ENCODE measurements at places on chromosomes 4 and X.

DNA sequence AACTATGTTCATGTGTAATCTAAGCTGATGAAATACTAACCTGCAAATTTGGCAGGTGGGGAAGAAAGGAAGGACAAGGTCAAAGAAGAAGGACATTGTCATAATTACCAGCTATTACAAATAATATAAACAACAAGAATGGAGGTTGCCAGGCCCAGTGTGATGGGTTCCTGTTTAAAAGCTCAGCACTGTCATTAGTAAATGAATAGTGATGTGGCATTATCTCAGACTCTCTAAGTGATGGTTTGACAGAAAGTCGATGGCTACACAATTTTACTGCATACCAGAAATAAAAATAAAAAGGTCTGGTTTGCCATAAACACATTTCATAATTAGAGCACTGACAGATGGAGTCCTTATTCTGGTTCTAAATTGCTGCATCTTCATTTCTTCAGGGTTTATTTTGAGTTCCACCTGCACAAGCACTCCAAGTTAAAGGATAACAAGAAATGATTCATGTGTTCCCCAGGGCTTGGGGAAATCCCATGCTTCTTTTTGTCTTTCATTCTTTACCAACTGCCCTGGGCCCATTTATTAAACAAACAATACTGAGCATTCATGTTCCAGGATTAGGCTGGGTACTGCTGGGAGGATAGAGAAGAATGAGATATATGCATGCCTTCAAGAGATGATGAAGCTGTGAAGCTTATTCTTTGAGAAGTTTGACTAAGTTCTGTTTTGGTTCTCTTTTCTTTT, 367.8 kb upstream of the RASGEF1B start:
- no peak overlapping the region for H3K4me3 ChIP-seq
- DNase-seq: no peak
- no peak overlapping the region for H3K27ac ChIP-seq
- H3K36me3 ChIP-seq: no peaks in the 10 kb centered on the region
- no peaks in the 10 kb centered on the region for H3K4me1 ChIP-seq

GRCh38 chr4:7745301-7745885, 194.3 kb downstream of the AFAP1 start:
- DNase-seq: no peak
- H3K27ac ChIP-seq: no peak overlapping the region
- H3K27me3 ChIP-seq: no peaks in the 10 kb centered on the region
- no peaks in the 10 kb centered on the region for H3K36me3 ChIP-seq

DNA sequence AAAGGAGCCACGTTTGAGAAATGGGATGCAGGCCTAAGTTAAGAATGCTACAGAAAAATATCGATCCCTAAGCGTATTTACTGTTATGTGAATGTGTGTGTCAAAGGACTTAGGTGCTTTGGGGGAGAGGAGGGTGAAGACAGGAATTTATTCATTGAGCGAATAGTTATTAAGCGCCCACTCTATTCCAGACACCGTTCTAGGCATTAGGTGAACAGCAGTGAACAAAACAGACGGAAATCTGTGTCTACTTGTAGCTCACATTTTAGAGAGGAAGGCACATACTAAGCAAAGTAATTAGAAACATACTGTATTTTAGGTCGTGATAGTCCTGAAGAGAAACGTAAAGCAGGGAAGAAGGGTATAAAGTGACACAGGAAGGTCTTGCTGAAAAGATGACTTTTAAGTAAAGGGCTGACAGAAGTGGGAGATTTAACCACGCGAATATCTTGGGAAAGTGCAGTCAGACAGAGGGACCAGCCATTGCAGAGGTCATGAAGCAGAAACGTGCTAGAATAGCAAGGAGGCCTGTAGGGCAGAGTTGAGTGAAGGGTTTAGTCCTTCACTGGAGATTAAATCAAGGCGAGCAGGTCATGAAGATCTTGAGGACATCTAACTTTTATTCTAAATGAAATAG, 541 bp downstream of the AIMP1 start:
- H3K4me3 ChIP-seq: peak overlapping the region; percentile 94
- DNase-seq: no peak
- no peaks in the 10 kb centered on the region for H3K27me3 ChIP-seq
- H3K36me3 ChIP-seq: peaks cover 18% of the 10 kb centered on the region
- H3K27ac ChIP-seq: peak overlapping the region; percentile 97

GRCh38 chr4:1505511-1506460, 99.5 kb upstream of the NKX1-1 start:
- no peak overlapping the region for H3K4me3 ChIP-seq
- H3K27me3 ChIP-seq: no peaks in the 10 kb centered on the region
- no peak overlapping the region for H3K27ac ChIP-seq
- no peak for DNase-seq

DNA sequence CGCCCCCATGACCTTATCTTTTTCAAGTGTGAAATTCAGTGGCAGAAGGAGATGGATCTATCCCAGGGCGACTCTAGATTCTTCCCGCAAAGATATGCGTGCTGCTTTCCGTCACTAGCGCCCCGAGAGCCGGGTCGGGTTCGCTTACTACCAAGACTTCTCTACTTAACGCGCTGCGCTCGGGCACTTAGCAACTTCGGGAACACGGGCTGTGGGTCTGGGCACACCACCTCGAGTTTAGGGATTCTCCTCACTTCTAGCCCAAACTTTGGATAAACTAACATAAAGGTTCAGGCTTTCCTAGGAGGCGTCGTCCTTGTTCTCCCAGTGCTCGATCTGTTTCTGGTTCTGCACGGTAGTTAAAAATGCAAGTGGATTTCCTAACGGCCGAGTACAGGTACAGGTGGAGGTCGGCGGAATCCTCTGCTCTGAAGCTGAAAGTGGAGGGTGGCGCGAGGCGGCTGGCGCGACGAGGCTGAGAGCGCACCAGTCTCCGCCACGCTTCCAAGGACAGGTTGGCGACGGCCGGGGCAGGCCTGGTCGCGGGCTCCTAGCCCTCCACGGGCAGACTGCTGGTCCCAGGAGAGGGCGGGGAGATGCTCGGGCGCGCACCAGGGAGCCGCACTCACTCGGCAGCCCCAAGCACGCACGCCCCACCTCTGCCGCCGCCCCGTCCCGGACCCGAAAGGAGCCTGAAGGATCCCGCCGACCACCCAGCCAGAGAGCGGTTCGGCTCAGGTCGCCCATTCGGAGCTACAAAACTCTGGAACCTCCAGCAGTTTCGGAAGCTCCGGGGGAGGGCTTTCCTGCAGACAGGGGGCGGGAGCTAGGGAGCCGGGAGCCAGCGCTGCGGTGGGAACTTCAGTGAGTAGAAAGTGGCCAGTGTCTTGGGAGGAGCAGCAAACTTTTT, 100.8 kb upstream of the TENM3 start:
- H3K36me3 ChIP-seq: no peaks in the 10 kb centered on the region
- peaks cover 3% of the 10 kb centered on the region for H3K4me1 ChIP-seq
- no peak overlapping the region for H3K27ac ChIP-seq
- H3K27me3 ChIP-seq: peaks cover 5% of the 10 kb centered on the region
- peak overlapping the region; percentile 73 for H3K4me3 ChIP-seq

Measured in esophagus squamous epithelium (tissue), 5 donors.